Stimulated activated CD8-positive, alpha-beta memory T cell treated with anti-CD3 and anti-CD28 coated beads, Interleukin-4, amount 100 ng/mL, for 1 hour (primary cell): ENCODE measurements at places on chromosomes 7 and 10.
A peak's percentile ranks its signal among the peaks of the same experiment; 100 is the strongest.

- DNase-seq = no peak
Measured at GRCh38 chr7:107850216-107850615, 40.8 kb upstream of the DLD start.

DNA sequence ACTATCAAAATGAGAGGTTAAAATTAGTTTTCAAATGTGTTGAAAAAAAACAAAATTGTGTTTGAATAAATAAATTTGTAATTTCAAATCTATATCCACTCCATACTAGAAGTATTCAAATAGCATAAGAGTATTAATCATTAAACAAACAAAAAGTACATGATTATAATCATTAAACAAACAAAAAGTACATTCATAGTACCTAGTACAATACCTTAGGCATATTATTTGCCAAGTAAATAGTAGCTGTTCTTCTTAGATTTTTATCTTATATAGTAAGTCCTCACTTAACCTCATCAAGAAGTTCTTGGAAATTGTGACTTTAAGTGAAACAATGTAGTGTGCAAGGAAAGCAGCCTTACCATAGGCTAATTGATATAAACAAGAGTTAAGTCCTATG is 349.3 kb upstream of the VWC2 start:
- no peak for DNase-seq

GRCh38 chr10:33363106-33363505 is 28.6 kb upstream of the NRP1 start:
- DNase-seq = no peak

DNA sequence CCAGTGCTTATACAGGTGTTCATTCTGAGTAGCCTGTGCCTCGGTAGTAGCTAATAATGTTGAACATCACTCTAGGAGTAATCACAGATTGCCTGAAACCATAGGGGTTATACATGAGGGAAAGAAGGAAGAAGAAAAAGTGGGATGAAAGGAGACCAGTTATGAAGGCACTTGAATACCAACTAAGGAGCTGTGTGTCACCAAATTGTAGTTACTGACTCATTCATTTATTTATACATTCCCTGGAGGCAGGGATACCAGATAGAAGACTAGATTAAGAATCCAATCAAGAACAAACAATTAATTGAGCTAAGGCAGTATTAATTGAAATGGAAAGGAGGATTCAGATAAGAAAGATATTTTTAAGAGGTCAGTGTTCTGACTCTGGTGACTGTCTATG is 129.6 kb upstream of the PRPS1L1 start:
- DNase-seq = no peak

DNA sequence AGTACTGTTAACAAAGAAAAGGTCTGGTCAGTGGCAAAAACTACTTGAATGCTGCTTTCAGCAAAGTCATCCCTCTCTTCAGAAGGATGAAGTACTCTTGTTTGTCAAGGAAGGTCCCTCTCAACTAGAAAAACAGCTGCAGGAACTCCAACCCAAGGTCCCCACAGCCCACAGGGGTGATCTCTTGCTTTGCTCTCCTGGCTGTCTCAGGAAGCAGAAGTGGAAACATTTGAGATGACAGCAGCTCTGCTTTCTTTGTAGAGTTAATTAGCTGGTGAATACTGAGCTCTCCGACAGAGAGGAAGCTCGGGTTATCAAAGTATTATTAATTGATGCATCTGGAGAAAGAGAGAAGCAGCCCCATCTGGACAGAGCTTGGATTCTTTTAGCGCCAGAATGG is 25.4 kb upstream of the LRGUK start:
- DNase-seq = no peak

- DNase-seq = no peak
Measured at GRCh38 chr10:70607936-70608335, 5.4 kb upstream of the PRF1 start.

- no peak for DNase-seq
Measured at GRCh38 chr7:138919911-138920310, 61.3 kb downstream of the KIAA1549 start.

- no peak for DNase-seq
Measured at GRCh38 chr10:43254881-43255633, 11.8 kb downstream of the RASGEF1A start.

- no peak for DNase-seq
Measured at GRCh38 chr10:103884681-103885139, 29.3 kb upstream of the SH3PXD2A start.

DNA sequence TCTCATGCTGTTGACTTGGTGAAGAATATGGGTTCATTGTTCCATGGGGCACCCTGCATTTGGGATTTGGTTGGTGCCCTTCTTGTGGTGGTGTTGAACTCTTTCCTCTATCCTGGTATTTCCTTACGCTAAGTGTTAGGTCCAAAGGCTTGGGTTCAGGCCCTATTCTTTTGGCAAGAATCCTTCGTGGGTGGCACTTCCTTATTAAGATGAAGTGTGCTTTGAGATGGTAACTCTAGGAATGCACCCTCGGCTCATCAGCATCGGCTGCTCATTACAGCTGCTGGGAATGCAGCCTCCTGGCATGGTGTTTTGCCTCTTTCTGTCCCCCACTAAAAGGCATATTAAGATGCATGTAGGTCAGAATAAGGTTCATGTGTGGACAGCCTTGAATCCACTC is 380.7 kb downstream of the RPS24 start:
- DNase-seq = no peak

- DNase-seq = no peak
Measured at GRCh38 chr10:123999261-123999660, 94.1 kb downstream of the CHST15 start.

DNA sequence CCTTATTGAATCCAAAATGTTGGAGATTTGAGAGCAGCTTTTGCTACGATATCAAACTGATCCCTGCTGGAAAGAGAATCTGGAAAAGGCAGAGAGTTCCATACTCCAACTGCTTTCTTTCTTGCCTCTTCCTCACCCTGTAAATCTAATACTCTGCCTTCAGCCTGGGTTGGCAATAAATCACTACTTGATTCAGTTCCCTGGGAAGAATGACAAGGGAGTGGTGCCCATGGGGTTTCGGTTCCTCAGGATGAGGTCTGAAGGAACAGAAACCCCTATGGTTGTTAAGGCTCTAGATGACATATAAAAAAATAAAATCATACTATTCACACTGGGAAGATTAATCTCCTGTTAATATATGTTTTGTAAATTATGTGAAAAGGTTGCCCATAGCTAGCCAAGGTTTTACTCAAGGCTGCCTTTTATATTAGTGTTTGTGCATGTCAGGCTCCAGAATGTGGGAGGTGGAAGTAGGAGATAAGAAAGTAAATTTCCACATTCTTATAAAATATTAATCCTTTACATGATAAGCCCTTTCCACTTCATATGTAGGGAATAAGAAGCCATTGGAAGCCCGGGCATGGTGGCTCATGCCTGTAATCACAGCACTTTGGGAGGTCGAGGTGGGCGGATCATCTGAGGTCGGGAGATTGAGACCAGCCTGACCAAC is 106.2 kb upstream of the CACNA2D1 start:
- DNase-seq = no peak

GRCh38 chr7:83749495-83749894 is 100.6 kb upstream of the SEMA3E start:
- no peak for DNase-seq

- DNase-seq = no peak
Measured at GRCh38 chr10:79244841-79245504, 102.3 kb upstream of the PPIF start.

DNA sequence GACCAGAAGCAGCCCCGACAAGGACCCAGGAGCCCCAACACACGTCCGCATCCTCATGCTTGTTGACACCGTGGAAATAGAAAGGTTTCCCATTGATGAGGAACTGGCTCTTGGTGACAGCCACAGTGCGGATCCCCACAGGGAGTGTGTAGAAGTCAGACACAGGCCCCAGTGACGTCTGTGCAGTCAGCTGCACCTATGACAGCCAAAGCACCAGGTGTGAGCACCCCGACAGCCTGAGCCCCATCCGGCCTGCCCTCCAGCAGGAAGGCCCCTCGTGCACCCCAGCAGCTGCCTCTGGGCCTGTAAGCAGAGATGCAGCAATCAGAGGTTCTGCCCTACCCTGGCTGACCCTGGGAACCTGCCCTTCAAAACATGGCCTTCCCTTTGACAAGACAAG is 7.1 kb downstream of the GUSB start:
- DNase-seq = no peak

DNA sequence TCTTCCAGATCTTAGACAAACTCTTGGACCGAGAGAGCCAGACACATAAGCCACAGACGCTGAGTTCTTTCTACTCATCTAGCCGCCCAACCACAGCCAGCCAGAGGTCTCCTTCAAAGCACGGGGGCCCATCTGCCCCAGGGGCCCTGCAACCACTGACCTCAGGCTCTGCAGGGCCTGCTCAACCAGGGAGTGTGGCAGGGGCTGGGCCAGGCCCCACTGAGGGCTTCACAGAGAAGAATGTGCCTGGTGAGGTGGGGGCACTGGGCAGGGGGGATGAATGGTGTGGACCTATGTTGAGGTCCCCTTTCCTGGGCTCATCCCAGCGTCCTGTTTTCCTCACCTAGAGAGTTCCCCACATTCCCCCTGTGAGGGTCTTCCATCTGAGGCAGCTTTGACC is 11.4 kb downstream of the ZSWIM8 start:
- no peak for DNase-seq

GRCh38 chr7:35257251-35258124 is 3.6 kb upstream of the TBX20 start:
- DNase-seq = no peak

- DNase-seq = peak; percentile 98
Measured at GRCh38 chr7:73578342-73579128, at the start of gene TBL2. TBL2 (minus strand) TSS chr7:73578579; CDS start chr7:73578549, 30 bp downstream.

DNA sequence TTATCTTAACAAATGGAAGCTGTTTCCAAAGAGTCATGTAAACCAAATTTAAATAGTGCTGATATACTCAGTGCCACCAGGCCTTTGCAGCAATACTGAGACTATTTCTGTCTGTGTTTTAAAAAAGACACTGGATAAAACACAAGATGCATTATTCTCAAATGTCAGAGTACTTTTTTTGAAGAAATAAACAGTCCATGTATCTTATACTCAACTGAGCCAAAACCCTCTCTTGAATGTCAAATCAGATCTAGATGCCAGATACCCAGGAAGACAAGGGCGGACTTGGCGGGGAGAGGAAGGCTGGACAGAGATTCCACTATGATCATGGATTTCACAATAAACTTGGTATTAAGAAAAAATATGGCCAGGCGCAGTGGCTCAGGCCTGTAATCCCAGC is 127.6 kb downstream of the COBL start:
- DNase-seq = no peak

DNA sequence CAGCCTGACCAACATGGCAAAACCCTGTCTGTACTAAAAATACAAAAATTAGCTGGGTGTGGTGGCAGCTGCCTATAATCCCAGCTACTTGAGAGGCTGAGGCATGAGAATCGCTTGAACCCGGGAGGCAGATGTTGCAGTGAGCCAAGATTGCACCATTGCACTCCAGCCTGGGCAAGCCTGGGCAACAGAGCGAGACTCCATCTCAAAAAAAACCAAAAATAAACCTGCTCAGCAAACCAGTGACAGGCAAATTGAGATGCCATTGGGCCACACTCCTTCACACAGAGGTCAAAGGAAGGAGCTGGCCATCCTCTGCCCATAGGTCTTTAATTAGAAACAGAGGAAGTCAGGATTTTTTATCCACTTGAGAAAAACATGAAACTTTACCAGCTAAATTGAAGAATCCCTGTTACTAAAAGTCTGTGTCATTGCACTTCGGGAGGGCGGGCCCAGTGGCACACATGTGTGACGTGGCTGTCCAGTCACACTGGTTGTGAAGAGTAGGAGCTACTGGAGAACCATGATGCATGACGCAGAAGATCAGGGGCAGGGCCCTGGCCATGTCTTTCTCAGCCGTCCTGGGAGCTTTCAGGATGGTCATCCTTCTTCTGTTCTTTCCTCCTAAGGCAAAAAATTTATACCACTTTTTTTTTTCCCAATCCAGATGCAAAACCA is 118.3 kb upstream of the ZNF438 start:
- DNase-seq = no peak
